Calu3 (cell line): ENCODE measurements at places on chromosomes 7 and 10. TPM values are rescaled to one million over a fixed set of nuclear protein-coding genes. Genes with fewer than 3 reads are reported as not detected.
A peak's percentile ranks its signal among the peaks of the same experiment; 100 is the strongest.

TRIM50 gene
- not detected in 2 replicates for total RNA-seq

PKD1L1 gene
- 0.24 and 0.49 TPM in 2 replicates for total RNA-seq

DYNC1I1 gene
- 0.73 and 1.4 TPM in 2 replicates for total RNA-seq

SPDYE8 gene
- total RNA-seq = not detected in 2 replicates

MPP7 gene
- 4.6 and 6.6 TPM in 2 replicates for total RNA-seq

SLC39A12 gene
- total RNA-seq = not detected in 2 replicates

DNA sequence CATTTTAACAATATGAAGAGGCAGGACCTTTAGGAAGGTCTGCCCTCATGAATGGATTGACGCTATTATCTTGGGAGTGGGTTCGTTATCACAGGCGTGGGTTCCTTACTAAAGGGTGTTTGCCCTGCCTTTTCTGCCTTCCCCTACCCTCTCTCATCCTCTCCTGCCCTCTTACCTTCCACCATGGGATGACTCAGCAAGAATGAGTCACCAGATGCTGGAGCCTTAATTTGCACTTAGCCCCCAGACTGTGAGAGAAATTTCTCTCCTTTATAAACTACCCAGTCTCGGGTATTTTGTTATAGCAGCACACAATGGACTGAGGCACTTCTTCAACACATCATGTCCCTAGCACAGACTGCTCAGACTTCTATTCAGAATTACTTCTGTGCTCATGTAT lies 31.4 kb upstream of the ZNF32 start:
- H3K27me3 ChIP-seq = peaks cover 23% of the 10 kb centered on the region
- no peak overlapping the region for H3K4me3 ChIP-seq
- no peak for DNase-seq
- no peak overlapping the region for H3K27ac ChIP-seq

DNA sequence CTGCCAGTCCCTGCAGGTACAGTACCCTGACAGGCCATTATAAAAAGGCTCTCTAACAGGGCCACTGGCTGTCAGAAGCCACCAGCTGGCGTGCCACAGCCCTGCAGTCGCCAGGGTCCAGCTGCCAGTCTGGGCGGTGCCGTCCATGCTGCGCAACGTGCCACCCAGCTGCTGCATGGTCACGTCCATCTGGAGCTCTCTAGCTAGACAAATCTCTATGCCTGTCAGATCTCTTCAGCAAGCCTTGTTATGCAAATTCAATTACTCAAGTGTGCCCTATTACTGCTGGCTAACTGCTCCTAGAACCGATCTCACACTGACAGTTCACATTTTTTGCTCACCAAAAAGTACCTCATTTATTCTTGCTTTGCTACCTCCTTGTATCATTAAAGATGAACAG lies 75.9 kb downstream of the HIBADH start:
- no peak overlapping the region for H3K4me3 ChIP-seq
- H3K27me3 ChIP-seq = no peaks in the 10 kb centered on the region
- H3K27ac ChIP-seq = no peak overlapping the region
- DNase-seq = no peak
- H3K4me1 ChIP-seq = no peaks in the 10 kb centered on the region

DNA sequence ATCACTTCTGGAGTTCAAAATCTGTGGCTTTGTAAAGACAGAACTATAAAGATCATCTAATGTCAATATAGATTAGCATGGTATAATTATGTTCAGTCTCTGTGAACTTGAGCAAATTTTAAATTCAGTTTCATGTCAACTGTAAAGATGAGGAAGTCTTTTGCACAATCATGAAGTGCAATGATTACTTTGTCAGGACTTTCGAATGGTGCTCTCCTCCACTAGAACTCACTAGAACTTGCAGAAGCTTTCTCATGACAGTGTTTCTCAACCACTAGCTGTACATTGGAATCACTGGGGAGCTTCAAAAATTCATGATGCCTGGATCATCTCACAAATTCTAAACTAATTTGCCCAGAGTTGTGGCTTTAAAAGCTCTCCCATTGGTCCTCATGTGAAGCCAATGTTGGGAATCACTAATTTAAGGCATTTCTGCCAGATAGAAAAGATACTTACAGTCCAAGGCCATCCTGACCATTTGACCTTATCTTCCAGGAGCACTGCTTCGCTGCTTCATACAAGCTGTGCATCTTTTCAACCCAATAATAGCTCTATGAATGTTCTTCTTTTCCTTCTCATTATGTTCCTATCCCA lies 12.9 kb downstream of the OR2AE1 start:
- peaks cover 9% of the 10 kb centered on the region for H3K4me1 ChIP-seq
- no peaks in the 10 kb centered on the region for H3K27me3 ChIP-seq
- no peak overlapping the region for H3K27ac ChIP-seq
- DNase-seq = no peak
- H3K4me3 ChIP-seq = no peak overlapping the region

GRCh38 chr10:67114945-67115344 lies 189.1 kb downstream of the LRRTM3 start:
- peaks cover 15% of the 10 kb centered on the region for H3K4me1 ChIP-seq
- peak overlapping the region; percentile 42 for H3K27ac ChIP-seq
- H3K4me3 ChIP-seq = no peak overlapping the region
- H3K27me3 ChIP-seq = peaks cover 14% of the 10 kb centered on the region
- peak; percentile 2 for DNase-seq

DNA sequence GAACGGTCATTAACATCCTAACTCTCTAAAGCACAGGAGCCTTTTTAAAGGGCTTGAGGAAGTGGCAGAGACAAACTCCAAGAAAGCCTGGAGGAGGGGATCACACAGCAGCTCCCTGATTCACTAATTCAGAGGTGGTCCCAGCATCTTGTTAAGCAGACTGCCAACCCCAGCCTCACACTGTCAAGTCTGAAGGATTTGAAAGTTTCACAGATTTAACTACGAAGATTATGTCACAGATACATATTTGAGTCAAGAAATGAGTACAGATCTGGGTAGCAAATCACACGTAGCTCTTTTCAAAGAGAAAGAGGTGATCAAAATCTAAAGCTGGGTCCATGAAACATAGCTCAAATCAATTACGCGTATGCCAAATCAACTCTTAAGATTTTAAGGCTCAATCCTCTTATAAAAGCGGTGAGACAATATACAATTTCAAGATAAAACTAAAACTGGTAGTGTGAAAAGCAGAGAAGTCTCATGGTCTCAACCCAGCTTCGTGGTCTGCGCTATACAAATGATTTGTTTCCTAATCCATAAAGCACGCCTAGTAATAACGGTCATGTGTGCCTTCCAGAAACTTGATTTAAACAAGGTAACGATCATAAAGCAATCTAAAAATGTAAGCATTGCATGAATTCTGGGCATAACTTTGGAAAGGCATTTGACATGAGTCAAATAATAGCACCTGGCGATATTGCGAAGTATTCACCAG lies 229.9 kb upstream of the MKLN1 start:
- no peak overlapping the region for H3K27ac ChIP-seq
- no peaks in the 10 kb centered on the region for H3K27me3 ChIP-seq
- no peak for DNase-seq
- H3K4me1 ChIP-seq = peaks cover 3% of the 10 kb centered on the region
- no peak overlapping the region for H3K4me3 ChIP-seq

DNA sequence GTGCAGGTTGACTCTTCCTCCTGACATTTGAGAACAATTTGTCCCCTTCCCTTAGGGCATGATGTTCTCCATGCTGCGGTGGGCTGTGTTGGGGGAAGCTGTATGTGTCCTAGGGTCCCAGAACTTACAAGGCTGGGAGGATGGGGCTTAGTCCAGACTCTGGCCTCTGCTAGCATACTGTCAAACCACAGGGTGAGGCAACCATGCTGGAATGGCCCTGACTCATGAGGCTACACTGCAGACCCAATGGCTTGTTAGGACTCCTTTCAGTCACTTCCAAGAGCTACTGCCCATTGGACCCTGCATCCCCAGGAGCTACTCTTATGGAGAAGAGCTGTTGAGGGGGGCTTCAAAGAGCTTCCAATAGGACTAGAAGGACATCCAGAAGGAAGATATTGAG lies 20.1 kb upstream of the FAM170B start:
- H3K4me3 ChIP-seq = no peak overlapping the region
- no peaks in the 10 kb centered on the region for H3K36me3 ChIP-seq
- H3K27me3 ChIP-seq = peaks cover 91% of the 10 kb centered on the region
- H3K27ac ChIP-seq = no peak overlapping the region
- no peak for DNase-seq
